ENCODE measurements at places on chromosomes 7 and 10.

DNA sequence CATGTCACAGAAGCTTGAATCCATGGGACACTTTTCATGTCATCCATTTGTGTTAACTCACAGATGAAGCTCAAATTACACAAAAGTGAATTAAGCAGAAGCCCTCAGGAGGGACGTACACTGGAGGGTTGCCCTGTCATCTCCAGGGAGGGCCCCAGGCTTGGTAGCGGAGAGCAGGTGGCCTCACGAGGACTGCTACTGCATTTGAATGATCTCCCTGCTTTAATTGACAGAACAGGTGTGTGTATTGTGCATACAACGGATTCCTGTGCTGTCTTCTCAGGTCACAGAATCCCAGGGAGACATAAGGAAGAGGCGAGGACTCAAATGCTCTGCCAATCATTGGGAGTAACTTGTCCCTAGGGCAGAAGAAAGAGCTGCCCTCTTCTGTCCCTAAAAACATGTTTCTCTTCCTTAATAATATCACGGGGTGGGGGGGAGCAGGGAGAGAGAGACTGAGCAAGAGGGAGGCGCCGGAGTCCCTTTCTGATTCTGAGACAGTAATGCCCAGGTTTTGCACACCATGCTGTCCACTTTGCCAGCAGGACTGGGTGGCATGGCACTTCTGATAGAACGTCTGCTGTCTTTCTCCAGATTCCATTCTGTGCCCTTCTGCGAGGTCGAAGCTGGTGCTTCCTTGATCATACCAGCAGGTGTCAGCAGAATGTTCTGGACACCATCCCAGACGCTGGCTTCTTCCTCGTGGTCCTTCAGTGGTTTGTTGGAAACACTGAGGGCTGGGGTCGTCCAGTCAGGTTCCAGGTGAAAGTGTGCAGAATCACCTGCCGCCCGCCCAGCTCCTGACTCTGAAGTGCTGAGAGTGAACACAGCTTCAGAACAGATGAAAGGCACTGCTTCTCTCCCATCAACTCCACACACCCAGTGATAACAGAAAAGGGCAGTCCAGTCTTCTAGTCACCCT, 26.2 kb upstream of the RASGEF1A start:
- peak; percentile 56 for DNase-seq

DNA sequence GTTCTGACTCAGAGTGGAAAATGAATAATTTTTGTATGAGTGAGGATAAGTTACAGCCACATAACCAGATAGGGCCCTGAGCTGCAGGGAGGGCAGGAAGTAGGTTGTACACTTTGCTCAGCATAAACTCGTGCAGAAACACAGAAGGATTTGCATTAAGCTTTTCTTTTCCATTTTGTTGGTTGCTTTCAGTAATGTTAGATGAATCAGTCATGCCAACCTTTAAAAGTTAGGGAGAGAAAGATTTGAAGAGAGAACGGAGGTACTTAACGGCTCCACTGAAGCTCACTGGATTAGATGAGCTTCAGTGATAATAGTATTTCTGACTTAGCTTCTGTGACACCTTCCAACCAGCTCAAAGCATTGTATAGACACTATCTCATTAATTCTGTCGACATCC, 348.1 kb downstream of the GATA3 start:
- no peak for DNase-seq

DNA sequence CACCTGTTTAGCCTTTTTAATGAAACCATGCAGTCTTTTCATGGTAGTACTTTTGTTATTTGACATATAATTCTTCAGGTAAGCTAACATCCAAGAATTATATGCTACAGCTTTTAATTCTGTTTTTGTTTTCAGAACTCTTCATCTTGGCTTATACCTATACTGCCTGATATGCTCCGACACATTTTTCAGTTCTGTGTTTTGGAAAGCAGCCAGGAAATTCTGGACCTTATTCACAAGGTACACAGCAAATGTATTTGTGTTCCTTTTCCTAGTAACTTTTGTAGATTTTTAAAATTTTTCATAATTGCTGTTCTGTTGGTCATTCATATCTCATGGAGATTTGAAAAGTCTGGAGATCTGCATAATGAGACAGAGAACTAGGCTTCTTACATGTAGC, 56.7 kb downstream of the BTAF1 start:
- DNase-seq = no peak

GRCh38 chr10:76906256-76906655, 731.4 kb downstream of the KCNMA1 start:
- no peak for DNase-seq

DNA sequence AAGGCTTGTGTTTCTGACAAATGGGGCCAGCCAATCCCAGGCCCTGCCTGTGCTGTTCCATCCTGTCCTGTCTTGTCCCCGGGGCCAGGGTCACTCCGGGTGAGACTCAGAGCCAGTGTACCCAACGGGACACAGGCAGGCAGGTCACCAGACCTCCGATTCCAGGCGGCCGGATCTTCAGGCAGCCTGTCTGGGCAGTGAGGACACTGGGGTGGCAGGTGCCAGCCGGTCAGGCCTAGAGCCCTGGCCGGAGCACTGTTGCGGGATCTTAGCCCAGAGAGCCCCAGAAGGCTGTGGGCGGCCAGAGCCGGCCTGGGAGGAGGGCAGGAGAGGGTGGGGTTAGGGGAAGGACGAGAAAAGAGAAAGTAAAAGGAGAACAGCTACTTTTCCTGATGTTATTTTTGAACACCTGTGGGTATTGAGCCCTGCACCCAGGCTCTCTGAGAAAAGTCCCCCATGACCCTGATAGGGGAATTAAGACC, 134.3 kb upstream of the TNRC18 start:
- peak; percentile 91 for DNase-seq

DNA sequence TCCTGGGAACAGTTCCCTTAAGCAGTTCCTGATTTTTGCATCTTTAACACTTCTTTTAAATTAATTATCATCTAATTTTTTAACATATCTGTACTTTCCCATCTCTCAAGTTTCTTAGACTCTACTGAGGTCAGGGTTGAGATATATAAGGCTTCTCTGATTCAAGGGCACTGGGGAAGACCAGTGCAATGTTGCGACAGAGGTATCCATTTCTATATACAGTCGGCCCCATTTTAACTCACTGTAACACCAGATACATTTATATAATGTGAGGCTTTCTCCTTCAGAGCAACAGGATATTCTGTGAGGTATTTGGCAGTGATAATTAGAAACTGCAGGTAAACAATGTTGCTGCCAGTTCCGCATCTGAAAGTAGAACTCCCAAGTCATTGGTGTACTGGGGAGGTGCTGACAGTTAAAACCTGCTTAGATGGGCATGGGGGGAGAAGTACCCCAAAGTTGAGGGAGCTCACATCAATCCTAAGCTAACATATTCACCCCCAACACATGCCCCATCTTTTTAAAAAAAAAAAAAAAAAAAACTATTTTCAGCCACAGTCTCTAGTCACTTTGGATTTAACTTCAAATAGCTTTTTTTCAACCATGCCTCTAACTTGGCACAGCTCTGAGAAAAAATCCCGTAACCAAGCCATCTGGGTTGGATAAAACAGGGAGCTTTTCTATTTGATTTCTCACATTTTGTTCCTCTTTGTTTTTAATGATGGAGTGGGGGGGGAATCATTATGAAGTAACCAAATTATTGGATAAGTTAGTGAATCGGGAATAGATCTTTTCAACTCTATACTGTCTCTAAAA, 62.9 kb downstream of the REEP3 start:
- DNase-seq = no peak

DNA sequence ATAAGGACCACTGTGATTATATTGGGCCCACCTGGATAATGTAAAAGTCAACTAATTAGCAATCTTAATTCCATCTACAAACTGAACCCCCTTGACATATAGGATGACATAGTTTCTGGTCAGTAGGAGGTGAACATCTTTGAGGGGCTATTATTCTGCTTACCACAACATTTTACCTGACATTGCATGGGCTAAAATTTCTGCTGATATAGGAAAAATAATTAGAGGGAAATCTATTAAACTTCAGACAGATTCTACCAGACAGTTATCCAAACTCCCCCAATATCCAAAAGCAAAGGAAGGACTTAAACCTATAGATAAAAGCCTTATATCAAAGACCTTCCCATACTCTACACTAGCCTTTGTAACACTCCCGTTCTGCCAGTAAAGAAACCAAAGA, 443.6 kb downstream of the GRM8 start:
- DNase-seq = no peak

DNA sequence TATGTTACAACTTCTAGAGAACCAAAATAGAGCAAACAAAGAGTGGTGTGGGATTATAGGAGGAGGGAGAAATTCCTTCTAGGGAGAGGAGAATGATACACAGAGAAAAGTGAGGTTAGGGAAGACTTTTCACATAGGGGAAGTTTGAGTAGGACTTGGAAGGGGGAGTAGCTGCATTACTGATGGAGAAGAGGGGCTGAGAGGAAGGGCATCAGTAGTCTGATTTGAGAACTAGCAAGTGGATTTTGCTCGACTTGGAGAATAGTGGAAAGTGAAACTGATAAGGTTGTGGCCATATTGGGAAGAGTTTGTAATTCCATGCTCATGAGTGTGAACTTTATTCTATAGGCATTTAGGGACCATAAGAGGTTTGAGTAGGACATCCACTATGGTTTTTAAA, 6.1 kb downstream of the NRF1 start:
- no peak for DNase-seq

DNA sequence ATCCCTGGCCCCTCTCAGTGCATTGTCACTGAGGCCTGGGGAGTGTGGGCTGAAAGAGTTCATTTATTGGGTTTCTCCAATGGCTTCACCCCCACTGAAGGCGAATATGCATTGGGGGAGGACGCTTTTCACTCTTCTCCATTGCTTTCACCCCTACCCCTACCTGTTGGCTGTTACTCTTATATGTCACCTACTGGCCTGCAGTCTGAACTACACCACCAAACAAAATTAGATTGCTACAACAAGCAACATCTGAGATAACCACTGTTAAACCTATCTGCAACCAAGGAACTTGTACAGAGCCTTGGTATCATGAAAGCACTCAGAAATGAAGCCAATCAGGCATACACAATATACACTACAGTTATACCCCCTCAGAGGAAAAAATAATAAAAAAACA, 203.7 kb downstream of the REEP3 start:
- DNase-seq = no peak

- DNase-seq = no peak
These were observed 171.5 kb downstream of the PARD3 start for GRCh38 chr10:34643620-34644019.

DNA sequence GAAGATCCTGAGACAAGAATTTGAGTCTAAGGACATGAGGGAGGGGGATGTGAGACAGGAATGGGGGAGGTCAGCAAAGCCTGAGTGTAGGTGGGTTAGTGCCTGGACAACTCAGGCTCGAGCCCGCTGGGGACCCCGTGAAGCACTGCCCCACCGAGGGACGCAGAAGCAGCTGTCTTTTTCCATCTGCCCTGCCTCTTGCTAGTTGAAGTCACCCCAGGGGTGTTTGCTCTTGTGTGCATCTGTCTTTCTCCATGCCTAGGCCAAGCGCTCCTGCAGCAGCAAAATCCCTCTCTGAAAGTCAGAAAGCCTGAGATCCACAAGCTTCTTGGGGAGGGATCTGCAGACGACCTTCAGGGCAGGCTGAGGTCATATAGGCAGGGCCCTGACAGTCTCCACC, 79.0 kb upstream of the CELF2 start:
- no peak for DNase-seq

DNA sequence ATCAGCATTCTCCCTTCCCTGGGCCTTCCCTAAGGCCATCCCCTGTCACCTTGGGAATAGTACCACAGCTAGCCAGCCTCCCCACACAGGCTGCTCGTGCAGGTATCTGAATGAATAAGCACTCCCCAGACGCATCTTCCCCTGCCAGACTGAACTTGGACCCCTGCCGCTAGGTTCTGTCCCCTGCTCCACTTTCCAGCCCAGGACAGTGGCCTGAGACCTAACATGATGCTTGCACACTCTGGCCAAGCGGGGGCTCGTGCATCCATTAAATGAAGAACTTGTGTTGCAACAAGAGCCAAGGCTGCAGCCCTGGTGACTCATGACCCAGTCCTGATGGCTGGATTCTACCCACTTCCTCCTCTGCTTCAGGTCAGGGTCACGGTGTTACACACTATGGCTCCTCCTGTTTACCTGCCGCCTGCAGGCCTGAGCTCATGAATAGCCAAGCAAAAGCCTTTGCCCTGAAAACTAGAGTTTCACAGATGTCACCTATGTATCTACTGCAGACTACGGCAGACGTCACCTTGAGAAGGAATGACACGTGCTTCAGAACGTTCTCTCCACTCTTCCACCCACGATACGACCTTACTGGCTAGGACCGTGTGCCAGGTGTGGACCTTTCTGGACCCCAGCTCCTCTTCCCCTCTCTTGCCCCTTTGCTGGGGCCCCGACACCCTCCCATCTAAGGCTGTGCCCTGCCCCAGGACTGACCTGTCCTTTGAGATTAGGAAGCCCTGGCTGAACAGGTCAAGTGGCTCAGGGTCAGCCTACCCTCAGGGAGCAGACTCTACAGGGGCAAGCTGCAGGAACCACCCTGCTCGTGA, 6.5 kb downstream of the ASB13 start:
- DNase-seq = peak; percentile 60

GRCh38 chr7:10076660-10077300, 896.9 kb upstream of the PHF14 start:
- DNase-seq = no peak

All from Right ventricle myocardium superior (tissue), 1 donor.